ENCODE measurements at places on chromosomes 1 and 21. TPM values are rescaled to one million over a fixed set of nuclear protein-coding genes. Genes with fewer than 3 reads are reported as not detected.

Gene ZC3H11A
- total RNA-seq, result 71.8 TPM

Gene PLCH2
- 90.0 TPM for total RNA-seq

Gene HLX
- total RNA-seq, result 7.5 TPM

Gene SYT14
- total RNA-seq, result 0.05 TPM

Gene ARMH1
- 3.0 TPM for total RNA-seq

Gene C1orf185
- not detected for total RNA-seq

Gene IFI44
- total RNA-seq, result 19.7 TPM

Gene PPOX
- 26.8 TPM for total RNA-seq

Gene BGLAP
- total RNA-seq, result 2.2 TPM

Gene ADAMTS5
- total RNA-seq, result 10.3 TPM

Gene SLC16A4
- total RNA-seq, result 3.3 TPM

Gene OPN3
- 6.5 TPM for total RNA-seq

Gene ATP1B1
- total RNA-seq, result 172 TPM

Gene PROX1
- total RNA-seq, result 3.0 TPM

Gene SPRR3
- total RNA-seq, result 79.0 TPM

Gene FRRS1
- 16.3 TPM for total RNA-seq
